AG10803 (cell line): ENCODE measurements at places on chromosomes 16 and 17.

GRCh38 chr16:53131050-53131362 is 76.2 kb downstream of the CHD9 start:
- DNase-seq, result no peak

GRCh38 chr16:57775661-57776469 is 26.4 kb downstream of the KIFC3 start:
- DNase-seq, result no peak

- DNase-seq, result no peak
Observed at GRCh38 chr16:51193879-51194278, 42.8 kb upstream of the SALL1 start.

DNA sequence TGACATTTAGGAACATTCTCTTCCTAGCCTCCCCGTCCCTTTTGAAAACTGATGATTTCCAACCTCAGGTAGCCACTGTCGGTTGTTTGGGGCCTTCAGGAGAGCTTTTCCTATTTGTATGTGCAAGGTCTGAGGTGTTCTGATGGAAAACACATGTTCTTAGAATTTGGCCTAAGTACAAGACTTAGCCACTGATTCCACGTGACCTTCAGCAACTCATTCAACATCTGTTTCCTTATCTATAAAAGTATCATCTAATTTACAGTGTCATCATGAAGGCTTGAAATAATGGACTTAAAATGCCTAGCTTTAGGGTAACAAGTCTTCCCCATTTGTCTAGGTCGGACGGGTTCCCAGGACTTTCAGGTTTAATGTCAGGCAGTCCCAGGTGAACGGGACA is 259.3 kb downstream of the SOX9 start:
- no peak for DNase-seq

DNA sequence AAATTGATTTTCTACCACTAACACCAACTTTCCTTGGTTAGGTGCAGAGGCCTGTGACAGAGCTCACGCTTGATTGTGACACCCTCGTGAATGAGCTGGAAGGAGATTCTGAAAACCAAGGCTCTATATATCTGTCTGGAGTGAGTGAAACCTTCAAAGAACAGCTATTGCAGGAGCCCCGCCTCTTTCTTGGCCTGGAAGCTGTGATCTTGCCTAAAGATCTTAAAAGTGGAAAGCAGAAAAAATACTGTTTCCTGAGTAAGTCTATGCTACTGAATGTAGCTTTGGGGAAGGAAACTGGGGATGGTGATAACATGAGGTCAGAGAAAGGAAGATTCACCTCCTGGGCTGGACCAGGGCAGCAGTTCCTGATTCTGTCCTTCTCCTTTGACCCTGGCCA is 38.3 kb downstream of the REXO5 start:
- DNase-seq, result no peak

- DNase-seq, result no peak
Observed at GRCh38 chr17:58536542-58536941, 22.1 kb upstream of the MTMR4 start.

DNA sequence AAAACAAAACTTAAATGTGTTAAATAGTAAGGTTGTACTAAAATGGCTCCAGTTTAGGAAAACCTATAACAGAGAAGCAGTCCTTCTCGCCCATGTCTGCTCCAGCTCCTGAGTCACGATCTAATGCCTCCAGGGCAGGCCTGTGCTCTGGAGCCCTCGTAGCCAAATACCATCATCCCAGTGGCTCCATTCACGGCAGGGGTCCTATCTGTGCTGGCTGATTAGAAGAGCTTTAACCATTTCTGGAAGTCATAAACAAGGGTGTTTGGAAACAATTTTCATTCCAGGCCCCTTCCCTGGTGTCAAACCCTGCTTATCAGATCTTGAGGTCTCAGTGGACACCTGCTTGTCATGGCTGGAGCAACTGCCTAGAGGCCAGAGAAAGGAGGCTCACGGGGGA is 336.9 kb downstream of the SOX9 start:
- no peak for DNase-seq

DNA sequence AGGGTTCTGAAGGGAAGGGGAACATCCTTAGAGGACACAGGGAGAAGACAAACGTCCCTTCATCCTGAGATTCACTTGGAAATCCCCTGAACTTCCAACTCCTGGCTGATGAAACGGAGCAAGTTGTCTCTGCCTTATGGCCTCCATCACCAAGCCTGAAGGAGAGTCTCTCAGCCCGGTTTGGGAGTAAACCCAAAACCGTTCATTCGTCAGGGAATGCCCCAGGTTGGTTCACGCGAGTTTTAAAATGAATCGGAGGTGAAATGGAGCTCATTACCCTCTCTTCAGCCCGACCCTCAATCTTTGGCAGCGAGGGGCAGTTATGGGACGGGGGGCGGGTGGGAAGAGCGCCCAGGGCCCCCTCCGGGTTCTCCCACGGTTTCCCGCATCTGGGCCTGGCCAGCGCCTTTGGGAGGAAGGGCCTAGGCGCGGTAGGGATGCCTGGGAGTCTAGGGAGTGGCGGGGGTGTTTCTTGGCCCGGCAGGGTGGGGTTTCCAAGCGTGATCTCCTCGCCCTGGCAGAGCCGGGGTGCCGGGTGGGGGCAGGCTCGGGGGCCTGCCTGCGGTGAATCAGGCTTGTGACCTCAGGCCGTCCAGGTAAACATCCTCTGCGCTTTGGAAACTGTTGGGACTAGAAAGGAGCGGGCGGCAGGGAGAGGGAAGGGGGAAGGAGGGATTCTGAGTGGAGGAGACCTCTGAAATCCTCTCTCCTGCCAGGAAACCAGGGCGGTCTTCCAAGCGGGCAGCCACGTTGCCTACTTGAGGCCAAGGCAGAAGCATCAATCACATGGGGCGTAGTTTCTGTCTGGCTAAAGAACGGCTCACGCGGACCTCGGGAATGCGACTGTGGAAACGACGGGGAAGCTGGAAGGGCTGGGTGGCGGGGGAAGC is 24.1 kb upstream of the HOXB13 start:
- peak; percentile 36 for DNase-seq

- no peak for DNase-seq
Observed at GRCh38 chr16:69775563-69775962, 13.4 kb downstream of the WWP2 start.

DNA sequence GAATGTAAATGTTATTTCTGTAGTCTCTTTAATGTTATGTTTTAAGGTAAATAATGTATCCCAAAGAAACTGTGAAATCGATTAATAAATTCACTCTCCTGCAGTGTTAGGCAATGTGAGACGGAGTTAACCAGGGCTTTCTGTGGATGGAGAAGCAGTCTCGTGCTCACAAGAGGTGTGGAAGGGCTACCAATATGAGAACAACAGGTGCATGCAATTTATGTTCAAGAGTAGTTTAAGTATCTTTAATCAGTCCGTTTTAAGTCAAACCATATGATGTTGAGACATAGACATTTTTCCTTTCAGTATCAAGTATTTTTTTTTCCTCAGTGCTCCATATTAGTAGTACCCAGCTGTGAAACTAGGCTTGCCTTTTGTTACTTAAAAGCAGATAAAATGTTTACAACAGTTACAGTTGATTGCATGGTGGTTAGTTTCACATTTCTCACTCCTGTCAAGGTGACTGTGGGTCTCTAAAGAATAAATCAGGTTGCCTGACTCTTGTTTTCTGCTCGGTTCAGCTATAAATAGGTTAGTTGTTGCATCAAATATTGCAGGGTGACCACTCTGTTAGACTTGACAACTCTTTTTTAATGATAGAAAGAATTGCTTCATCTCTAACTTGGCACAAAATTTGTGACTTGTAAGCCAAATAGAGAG is 54.4 kb downstream of the COX10 start:
- no peak for DNase-seq

- DNase-seq, result peak; percentile 21
Observed at GRCh38 chr16:4261557-4262172, 11.2 kb downstream of the TFAP4 start.

- peak; percentile 61 for DNase-seq
Observed at GRCh38 chr16:53502331-53503269, at the start of gene AKTIP. Gene AKTIP (minus strand): TSS chr16:53503209. CDS start chr16:53500259, 2,950 bp downstream.

DNA sequence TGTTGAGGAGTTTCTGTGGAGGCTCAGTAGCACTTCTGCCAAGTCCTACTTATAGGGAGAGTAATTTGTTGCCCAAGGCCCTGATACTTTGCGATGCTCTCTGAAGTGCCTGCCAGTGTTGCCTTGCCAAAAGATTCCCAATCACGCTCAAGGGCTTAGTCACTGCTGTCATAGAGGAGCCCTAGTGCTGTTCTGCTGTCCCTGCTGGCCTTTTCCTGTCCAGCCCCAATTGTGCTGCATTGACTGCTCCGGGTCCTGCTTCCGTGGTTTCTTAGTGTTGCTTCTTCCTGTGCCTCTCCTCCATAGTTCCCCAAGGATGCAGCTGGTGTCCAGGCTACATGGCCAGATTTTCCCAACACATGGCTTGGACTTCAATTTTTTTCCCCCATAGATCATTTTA is 13.9 kb downstream of the NUP93 start:
- peak; percentile 83 for DNase-seq

DNA sequence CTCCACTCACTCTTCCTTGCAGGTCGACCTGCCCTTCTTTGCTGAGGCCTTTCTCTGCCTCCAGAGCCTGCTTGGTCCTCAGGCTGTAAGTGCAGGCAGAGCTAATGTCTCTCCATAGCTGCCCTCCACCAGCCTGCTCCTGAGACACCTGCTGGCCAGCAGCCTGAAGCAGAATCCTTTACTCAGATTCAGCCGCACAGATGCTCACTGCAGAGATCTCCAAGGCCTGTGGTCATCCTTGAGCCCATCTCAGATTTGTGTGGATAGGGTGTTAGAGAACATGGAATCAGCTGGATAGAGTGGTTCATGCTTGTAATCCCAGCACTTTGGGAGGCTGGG is 11.5 kb downstream of the DEXI start:
- no peak for DNase-seq

DNA sequence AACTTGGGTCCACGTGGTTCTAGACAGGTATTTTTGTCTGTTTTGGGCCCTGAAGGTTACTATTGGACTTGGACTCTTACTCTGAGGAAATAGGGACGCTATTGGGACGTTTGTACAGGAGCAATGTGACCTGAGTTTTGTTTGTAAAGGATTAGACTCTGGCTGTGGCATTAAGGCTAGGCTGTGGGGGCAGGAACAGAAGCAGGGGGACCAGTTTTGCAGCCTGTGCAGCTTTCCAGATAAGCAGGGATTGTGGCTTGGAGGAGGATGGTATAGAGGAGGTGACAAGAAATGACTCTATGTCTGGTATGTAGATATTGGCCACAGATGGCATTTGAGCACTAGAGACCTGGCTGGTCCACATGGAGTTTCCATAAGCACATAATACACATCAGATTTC is 12.8 kb downstream of the NOD2 start:
- no peak for DNase-seq

GRCh38 chr17:17795946-17796786 is 40.6 kb downstream of the SREBF1 start:
- DNase-seq, result no peak

GRCh38 chr16:8655184-8655717 is 19.2 kb upstream of the ABAT start:
- peak; percentile 4 for DNase-seq

DNA sequence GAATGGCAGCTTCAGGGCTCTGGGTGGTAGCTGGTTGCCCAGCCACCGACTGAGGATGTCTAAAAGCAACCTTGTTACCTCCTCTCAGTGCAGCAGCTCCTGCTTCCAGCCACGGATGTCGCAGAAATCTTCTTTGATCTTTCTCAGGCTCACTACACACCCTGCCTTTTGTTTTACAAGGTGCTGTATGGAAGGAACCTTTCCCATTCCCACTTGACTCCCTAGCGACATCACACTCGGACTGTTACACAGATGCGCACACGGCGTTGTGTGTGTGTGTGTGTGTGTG is 135.8 kb upstream of the CPHXL start:
- DNase-seq, result no peak

GRCh38 chr17:30299000-30299399 is 7.3 kb upstream of the BLMH start:
- DNase-seq, result no peak

DNA sequence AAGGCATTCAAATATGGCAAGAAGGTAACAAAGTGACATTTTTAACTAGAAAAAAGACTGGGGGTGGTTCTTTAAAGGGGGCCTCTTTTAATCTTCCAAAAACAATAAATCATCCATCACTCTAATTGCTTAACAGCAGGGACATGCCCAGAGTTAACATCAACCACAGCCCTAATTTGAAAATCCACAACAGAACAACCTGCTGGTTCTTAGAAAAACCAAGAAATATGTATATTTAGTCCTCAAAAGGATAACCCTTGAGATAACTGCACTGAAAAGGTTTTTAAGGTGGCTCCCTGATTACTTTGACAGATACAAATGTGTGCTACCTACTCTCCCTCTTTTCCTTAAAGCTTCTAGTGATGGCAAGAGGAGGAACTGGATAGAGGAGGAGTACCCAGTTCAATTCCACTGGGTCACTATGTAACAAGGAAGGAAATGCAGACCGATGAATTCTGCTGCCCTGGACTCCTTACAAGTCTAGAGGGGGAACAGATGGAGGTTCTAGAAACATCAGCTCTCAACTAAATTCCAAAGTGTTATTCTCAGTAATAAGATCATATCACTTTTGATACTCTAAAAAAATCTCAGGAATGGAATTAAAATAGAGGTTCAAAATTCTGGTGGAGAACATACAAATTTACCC is 54.3 kb downstream of the N4BP1 start:
- no peak for DNase-seq

DNA sequence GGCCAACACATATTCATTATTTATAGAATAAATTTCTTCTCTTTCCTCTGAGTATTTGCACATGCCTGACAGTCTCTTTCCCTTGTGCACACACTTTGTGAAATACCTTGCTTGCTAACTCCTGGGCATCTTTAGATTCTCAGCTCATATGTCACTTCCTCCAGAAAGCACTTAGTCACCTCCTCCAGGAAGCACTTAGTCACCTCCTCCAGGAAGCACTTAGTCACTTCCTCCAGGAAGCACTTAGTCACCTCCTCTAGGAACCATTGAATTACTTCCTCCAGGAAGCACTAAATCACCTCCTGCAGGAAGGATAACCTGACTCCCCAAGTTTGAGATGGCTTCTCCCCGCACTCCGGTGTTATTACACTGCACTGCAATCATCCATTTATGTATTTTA is 462.5 kb upstream of the EEF2KMT start:
- DNase-seq, result no peak

DNA sequence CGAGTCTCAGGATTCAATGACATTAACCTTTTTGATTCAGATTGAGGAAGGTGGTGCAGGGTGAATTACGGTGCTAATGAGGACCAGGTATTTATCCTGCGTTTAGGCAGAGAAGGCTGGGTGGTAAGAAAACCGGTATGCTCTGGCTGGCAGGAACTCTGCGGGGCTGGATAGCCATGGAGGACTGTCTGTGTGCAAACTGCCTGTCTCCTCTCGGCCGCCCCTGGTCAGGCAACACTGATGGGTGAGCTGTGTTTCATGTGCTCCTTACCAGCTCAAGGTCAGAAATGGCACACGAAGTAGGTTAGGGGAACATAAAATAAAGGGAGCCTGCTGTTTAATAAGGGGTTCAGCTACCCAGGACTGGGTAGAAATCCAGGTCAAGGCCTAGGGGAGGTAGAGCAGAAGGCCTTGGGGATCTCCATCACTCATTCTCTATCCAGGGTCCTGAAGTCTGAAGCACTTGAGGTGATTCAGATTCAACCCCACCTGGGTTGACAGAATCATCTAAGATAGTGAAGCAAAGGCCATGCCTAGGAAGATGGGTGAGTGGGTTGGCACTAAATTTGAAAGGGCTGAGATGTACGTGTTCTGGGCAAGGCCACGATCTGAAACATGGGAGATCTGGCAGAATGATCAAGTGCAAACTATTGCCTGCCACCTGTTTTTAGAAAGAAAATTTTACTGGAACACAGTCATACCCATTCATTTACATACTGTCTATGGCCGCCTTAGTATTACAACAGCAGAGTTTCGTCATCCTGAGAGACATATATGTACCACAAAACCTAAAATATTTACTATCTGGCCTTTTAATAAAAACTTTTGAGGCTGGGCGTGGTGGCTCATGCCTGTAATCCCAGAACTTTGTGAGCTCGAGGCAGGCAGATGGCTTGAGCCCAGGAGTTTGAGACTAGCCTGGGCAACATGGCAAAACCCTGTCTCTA is 292.5 kb downstream of the XYLT1 start:
- DNase-seq, result peak; percentile 9
